Muscle of back (tissue), 13 donors: ENCODE measurements at places on chromosomes 13 and 19.

- DNase-seq: no peak
These were observed 88.2 kb downstream of the STK24 start for GRCh38 chr13:98488736-98489135.

DNA sequence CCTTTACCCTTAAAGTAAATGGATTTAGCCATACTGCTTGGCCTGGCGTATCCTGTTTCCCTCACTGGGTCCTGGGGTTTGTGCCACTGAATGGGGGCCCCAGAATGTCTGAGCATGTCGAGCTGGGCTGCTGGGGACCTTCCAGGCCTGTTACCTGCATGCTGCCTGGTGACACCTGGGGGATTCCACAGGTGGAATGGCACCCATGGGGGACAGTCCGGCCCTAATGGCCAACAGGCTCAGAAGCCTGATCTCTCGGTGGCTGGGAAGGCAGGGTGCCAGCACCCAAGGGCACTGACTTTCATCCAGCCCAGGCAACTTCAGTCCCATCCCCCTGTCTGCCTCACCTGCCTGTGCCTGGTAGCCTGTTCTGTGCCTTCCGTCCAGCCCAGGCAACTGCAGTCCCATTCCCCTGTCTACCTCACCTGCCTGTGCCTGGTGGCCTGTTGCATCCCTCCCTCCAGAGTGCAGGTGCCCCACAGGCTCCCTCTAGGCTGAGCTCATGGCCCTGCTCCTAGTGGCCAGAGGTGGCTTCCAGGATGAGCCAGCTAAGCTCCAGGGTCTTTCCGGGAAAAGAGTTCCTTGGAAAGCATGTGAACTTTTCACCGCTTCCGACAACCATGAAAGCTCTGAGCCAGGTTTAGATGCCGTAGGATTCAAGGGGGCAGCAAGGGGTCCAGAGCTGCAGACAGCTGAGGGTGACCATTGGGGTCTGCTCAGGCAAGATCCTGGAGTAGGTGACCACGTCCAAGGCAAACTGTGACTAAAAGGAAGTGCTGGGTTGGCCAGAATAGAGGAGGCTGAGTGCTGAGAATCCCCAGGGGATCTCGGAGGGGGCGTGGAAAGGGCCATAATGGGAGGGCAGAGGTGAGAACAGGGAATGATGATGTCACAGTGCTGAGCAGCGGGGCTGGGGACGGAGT, 30.3 kb upstream of the ZNF492 start:
- DNase-seq: no peak

- no peak for DNase-seq
These were observed 122.8 kb upstream of the SOX1 start for GRCh38 chr13:111944171-111944583.

DNA sequence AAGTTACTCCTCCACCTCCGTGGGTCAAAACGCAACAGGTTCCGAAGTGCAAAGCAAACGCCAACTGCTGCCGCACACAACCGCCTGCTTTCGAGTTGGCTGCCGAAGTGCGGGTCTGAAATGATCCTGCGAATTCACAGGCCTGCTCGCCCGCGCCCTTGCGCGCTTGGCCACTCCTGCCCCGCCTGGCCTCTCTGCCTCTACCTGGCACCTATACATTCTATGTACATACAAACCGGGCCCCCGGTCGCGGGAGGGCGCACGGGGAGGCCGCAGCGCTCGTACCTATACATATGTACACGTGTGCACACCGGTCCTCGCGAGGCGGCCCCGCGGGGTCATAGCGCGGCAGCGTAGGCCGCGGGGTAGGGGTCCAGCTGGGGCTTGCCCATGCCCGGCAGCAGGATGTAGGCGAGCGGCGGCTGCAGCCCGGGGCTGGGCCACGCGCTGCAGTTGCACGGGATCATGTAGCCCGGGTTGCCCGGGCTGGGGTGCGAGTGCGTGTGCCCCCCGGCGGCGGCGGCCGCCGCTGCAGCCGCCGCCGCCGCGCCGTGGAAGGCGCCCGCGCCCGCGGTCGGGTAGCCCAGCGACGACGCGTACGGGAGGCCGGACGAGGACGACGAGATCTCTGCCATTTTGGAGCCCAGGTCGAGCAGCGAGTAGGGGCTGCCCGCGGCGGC, 1.3 kb downstream of the SOX21 start:
- DNase-seq: no peak

DNA sequence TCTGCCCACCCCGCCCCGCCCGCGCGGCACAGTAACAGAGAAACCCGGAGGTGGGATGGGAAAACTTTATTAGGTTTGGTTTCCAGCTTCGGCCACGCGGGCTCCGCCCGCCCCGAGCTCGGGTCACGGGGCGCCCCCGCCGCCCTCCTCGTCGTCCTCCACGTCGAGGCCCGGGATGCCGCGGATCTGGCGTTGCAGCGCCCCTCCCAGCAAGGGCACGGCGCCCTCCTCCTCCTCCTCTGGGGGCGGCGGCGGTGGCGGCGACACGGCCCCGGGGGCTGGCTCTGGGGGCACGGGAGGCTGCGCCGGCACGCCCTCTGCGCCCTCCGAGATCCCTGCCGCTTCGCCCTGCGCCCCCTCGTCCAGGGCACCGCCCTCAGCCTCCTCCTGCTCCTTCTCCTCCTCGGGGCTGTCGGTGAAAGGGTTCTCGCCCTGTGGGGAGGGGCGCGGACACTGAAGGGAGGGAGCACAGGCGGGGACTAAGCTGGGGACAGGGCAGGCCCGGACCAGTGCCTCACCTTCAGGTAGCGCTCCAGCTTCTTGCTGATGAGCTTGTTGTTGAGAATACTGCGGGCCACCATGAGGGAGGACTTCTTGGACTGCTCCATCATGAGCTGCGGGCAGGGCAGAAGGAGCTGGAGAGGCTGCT, 536 bp upstream of the AKAP8 start:
- peak; percentile 32 for DNase-seq

DNA sequence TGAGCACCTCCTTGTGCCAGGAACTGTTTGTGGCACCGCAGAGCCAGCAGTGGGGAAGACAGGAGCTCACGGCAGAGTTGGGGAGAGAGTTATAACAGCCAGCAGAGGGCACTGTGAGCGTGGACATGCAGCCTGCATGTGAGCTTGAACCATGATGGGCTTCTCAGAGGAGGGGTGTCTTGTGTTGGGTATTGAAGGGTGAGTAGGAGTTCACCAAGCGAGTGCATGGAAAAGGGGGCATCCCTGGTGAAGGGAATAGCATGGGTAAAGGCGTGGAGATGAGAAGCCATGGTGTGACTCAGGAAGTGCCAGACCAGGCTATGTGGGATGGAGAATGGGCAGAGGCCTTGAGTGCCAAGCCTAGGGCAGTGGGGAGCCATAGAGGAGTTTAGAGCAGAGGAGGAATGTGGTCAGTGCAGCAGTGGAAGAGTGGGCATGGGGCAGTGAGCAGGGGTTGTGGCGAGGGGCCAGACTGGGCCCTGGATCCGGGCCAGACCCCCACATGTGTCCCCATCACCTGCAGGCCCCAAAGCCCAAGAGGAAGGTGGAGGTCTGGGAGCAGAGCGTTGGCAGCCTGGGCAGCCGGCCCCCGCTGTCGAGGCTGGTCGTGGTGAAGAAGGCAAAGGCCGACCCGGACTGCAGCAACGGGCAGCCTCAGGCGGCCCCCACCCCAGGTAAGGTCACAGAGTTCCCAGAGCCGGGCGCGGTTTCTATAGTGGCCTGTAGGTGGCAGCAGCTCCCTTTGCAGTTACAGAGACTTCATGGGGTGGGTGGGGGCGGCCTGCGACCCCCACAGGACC, 11.8 kb upstream of the SHD start:
- DNase-seq: peak; percentile 42

DNA sequence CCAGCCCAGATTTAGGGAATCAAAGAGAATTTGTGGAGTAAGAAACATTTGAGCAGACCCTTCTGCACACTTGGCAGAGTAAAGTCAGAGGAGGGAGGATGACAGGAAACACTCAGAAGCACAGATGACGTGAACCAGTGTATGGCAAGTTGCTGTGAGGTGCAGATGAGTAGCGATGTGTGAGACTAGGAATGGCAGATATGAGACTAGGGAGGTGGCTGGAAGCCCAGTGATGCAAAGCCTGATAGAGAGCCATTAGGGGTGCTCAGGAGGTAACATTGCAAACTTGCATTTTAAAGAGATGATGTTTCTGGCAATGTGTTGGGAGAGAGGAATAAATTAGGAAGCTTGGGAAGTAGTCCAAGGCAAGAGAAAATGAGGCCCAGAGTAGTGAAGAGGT, 44.0 kb downstream of the PCDH17 start:
- peak; percentile 12 for DNase-seq

DNA sequence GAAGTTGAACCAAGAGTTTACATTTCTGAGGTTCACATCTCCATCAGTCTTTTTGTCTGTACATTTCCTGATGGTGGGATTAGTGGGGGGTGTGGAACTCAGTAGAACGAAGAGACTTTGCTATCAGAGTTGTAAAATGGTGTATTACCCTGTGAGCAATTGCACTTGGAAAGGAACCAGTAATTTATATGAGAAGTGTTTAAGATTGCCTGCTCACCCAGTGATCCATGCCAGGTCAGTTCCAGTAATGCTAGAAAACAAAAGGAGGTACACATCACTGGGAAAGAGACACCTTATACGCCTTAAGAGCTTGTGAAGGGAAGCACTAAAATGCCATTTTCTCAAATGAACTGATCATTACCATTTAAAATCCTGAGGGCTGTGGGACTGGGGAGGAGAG, 7.5 kb upstream of the DACH1 start:
- no peak for DNase-seq

- DNase-seq: no peak
These were observed 18.8 kb downstream of the ZC3H4 start for GRCh38 chr19:47094557-47095475.

- DNase-seq: no peak
These were observed 23.5 kb upstream of the MIER2 start for GRCh38 chr19:367963-368629.

DNA sequence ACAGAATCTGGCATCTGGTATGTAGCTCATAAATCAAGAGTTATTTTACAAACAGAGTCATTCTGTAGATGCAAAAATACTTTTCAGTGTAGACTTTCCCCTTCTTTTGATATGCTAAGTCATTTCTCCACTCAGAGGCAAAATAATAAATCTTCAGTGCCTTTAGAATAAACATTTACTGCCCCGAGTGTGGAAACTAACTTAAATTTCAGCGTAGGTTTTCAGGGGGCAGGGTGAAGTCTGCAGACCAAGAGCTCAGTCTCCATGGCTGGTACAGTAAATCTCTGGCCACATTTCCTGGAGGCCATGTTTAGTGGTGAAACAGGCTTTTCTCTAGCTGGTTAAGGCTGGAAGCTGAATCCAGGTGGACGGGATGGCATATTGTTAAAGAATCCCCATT, 13.1 kb upstream of the ADPRHL1 start:
- DNase-seq: no peak

- peak; percentile 16 for DNase-seq
These were observed 7.4 kb upstream of the IGFL1 start for GRCh38 chr19:46221981-46222610.

- DNase-seq: no peak
These were observed 208.1 kb downstream of the RBM26 start for GRCh38 chr13:79197933-79198332.

GRCh38 chr19:29804493-29804892, 7.3 kb upstream of the CCNE1 start:
- no peak for DNase-seq

- no peak for DNase-seq
These were observed 90.2 kb downstream of the ATP11A start for GRCh38 chr13:112779856-112780604.

GRCh38 chr19:22526661-22527272, 104.6 kb upstream of the ZNF98 start:
- DNase-seq: peak; percentile 37

DNA sequence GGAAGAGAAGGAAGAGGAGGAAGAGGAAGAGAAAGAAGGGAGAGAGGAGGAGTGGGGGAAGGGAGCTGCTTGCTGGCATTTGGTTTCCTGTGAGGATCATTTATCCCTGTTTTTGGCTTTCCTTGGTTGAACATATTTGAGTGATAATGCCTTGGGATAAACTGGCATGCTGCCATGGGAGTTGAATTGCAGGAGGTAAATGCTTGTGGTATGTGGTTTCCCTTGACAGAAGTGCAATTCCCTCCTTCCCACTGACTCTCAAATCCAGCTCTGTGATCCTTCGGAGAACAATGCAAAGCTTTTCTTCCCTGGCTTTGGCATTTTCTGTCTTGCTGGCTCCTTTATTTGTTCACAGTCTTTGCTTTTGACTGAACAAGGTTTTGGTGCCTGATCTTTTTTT, 27.2 kb upstream of the CBY2 start:
- DNase-seq: no peak

GRCh38 chr13:67878376-67878775, 648.2 kb upstream of the PCDH9 start:
- no peak for DNase-seq

DNA sequence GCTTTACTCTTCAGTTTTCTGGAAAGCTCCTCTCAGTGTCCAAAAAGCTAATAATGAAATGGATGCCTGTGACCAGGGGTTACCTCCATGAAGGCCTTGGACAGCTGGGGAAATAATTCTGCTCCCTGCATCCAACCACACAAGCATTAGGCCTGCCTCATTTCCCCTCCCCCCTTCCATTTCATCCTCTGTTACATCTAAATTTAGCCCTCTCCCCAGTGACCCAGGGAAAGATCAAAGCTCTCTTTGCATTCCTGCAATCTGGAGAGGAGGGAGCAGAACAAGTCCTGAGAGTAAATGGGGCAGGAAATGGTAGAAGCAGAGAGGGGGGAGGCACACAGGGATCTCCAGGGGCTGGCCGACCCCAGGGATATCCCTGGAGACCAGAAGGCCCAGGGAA, 452.7 kb downstream of the TSHZ3 start:
- DNase-seq: peak; percentile 48

DNA sequence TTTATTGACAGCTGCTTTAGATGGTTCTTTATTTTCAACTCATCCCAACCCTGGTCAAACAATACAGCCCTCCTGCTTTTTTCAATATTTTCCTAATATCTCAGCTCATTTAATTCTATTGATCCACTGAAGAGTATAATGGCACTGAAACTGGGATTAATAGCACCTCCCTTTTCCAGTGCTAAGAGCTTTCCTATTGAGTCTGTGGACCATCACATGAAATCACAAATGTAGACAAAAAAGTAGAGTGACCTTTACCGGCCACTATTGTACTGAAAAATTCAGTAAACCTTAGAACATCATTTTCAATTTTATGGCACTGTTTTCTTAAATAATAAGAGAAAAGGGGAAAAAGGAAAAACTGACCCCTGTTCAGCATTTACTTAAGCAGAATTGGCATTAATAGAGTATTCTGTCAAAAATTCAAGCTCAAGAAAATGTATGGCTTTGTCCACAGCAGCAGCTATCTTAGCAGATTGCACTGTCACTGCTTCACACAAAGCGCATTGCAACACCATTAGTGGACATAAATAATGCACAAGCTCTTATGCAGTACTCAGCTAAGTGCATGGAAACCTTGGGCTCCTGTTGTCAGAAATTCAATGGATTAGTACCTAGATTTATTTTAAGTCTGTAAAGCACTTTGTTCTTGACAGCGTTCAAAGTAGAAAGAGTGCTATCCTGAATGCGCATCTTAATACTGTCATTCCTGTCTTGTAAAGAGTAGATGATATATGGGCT, 851.0 kb upstream of the KLHL1 start:
- no peak for DNase-seq

DNA sequence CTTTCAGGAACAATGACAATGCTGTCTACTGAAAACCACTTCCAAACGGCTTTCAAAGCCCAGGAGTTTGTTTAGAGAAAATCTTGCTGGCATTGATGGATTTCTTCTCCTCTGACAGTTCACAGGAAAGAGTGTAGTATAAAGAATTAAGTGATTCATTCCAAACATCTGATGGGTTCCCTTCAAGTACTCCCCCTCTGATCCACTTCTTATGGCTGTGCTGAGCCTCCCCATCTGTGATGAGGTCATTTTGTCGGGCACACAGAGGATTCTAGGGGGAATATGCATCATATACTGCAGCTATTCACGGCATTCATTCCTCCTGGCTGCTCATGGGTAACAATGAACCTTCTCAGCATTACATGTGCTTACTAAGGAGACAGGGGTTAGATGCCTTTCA, 107.9 kb downstream of the RGCC start:
- peak; percentile 86 for DNase-seq

- no peak for DNase-seq
These were observed 6.7 kb downstream of the DNM2 start for GRCh38 chr19:10724573-10725071.
